ENCODE measurements at places on chromosomes 12 and 14.

- DNase-seq: no peak
Observed at GRCh38 chr14:72577521-72577920, 316.4 kb downstream of the DPF3 start.

DNA sequence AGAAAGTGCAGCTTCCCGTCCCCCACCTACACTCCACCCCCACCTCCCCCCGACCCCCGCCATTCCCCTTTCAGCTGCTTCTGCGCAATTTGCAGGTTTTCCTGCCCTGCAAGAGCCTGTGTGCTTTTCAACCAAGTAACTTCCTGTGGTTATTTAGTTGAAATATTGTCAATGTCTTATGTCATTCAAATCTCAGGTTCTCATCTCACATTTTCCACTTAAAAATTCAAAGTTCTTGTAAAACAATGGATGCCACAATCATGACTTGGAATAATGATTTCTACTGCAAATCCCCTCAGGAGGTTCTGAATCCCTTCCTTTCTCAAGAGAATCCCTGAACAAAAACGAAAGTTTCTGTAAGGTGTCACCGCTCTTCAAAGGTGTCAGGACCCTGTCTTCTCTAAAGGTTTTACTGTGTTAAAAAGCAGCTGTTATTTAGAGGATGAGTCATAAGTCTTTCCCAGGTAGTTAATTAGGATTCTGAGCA, 31.6 kb downstream of the WBP11 start:
- no peak for DNase-seq

DNA sequence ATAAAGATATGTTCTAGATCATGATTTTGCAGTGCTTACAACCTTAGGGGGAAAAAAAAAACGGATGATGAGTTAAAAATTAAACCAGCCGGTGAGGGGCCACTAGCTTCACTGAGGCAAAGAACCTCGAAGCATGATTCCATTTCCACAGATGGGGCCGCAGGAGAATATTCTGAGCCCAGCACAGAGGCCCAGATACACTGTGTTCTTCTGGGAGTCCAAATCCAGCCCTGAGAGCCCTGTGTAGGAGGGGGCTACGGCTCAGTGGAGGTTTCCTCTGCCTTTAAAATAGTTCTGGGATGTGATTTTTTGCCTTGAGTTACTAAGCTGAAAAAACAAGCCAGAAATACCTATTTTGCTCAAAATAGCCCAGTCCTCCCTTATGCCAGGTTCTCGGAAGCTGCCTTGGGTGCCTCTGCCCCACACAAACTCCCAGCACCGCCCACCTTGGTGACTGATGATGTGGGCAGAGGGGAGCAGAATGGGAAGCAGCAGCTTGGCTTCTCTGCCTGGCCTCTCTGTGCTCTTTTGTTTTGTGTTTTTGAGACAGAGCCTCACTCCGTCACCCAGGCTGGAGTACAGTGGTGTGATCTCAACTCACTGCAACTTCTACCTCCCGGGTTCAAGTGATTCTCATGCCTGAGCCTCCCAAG, 105.4 kb upstream of the BCL2L14 start:
- DNase-seq: no peak

GRCh38 chr14:83425138-83425537, 1891.5 kb upstream of the SEL1L start:
- DNase-seq: no peak

DNA sequence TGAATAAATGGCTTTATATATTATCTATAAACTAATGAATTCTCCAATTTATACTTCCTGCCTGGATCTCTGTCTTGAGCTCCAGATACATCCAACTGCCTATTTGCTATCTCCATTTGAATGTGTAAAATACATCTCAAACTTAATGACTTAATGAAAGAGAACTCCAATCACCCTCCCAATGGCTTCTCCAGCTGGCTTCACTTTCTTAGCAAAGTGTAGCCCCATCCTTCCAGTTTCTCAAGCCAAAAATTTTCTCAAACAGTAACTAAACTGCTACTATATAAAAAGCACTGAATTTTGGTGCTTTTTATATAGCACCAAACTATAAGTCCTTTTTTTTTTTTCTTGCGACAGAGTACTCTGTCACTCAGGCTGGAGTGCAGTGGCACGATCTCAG, 2.6 kb downstream of the CRY1 start:
- no peak for DNase-seq

DNA sequence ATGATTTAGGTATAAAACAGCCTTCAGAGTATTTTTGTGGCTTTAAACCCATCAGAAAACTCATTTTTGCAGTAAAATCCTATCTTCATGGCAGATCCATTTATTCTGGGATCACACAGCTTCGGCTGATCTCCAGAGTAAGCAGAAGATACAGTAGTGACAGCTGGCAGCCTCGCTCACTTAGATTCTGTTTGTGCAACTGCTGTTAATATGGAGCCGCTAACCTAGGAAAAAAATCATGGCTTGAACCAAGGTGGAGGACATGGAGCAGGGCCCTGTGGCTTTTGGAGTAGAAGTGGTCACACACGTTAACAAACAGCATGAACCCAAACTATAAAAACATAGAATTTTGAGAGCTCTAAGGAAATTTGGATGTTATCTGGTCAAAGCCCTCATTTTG, 137.2 kb upstream of the ARHGAP5 start:
- DNase-seq: no peak

GRCh38 chr12:40980427-40980961, 207.6 kb upstream of the PDZRN4 start:
- no peak for DNase-seq

DNA sequence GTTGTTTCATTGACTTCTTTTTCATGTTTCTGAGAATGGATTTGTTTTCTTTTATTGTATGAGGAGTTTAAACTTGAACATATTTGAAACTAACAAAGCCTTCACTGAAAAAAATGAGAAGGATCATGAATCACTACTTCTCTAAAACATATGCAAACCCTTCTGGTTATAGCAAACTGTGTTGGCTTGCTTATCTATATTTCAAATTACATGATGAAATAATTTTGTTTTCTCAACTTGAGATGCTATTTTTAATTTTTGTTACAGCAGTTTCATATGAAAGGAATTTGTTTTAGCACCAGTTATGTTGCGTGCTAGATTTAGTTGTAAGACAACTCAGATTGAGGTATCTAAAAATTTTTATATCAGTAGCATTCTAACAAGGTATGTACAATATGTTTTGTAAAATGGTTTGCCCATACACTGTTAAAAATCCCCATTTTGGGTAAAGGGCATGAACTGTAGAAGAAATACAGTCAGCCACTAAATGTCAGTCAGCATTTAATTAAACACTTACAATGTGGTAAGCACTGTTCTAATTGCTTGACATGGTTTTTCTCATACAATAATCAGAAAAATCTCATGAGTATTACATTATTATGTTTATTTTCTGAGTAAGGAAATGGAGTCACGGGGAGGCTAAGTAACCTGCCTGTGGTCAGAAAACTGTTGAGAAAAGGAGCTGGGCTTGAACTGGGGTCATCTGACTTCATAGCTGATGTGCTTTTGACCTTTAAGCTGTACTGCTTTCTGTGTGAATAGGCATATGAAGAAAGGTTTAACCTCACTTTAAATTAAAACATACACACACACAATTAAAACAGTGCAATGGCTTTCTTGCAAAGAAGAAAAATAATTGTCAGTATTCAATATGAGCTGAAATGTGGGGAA, 105.7 kb downstream of the PLEKHA5 start:
- DNase-seq: no peak

DNA sequence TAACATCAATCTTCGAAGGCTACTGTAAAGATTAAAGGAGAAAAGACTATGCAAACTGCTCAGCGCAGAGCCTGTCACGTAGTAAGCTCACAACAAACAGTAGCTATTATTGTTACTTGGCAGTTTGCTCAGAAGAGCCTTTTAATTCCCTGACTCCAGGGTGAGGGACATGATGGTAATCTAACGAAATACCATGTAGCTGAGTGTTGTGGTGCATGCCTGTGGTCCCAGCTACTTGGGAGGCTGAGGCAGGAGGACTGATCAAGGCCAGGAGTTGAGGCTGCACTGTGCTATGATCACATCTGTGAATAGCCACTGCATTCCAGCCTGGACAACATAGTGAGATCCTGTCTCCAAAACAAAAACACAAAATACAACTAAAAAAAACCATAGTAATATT, 22.8 kb downstream of the HEBP1 start:
- no peak for DNase-seq

DNA sequence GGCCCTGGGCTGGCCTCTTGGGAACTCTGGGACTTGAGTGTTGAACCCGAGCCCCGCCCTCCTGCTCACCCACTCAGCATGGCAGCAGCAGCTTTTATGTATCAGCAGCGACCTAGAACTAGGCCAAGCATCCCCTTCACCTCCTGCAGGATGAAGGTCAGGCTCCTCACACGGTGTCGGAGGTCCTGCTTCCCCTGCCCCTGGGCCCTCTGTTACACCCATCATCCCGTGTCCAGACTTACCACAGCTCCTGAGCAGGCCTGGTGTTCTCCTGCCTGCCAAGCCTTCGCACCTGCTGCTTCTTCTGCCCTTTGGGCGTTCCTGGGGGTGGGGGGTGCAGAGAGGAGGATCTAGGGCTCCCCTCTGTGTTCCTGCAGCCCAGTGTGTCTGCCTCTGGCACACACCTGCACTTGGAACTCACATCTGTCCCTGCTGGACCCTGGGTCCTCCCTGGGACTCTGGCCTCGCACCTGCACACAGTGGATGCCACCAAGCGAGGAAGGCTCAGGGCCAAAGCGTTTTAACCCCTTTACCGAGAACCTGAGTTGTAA, 80.3 kb downstream of the PAPOLA start:
- DNase-seq: no peak

DNA sequence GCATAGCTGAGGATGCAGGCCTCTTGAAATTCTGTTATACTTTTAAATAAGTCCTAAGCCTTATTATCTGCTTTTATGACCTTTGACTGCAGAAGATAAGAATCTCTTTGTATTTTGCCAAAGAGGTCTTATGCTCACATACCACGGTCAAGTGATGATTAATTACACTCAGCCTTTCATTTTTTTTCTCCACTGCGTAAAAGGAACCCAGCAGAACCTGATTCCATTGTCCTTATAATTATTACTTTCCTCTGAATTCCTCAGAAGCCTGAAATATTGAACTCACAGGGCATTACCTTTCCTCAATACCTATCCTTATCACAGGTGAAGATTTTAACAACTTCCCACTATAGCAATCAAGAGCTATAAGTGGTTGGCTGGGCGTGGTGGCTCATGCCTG, 498.7 kb upstream of the RPL10L start:
- no peak for DNase-seq

DNA sequence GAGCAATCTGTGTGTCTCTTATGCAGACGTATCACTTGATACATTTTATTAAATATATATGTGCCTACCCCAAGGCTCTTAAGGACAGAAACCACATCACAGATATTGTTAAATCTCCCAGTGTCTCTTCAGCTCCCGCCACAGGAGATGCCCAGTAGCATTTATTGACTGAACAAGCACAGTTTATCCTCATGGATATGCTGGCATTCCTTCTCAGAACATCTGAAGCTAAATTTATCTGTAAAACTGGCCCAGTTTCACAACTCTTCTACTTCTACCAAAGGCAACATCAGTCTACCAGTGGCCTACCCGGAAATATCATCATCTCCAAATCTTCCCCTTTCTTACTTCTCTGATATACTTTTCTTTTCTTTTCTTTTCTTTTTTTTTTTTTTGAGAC, 10.7 kb downstream of the APOLD1 start:
- DNase-seq: no peak

Data from upper lobe of left lung (tissue), 6 donors.